HT1080 (cell line): ENCODE measurements at places on chromosomes 6 and 20. TPM values are rescaled to one million over a fixed set of nuclear protein-coding genes. Genes with fewer than 3 reads are reported as not detected.

The GPLD1 gene
- total RNA-seq = 0.13 and 0.17 TPM in 2 replicates

The GPR63 gene
- total RNA-seq = 1.3 and 1.9 TPM in 2 replicates

The SLPI gene
- not detected in 2 replicates for total RNA-seq

The RIMS1 gene
- 0.06 and 0.07 TPM in 2 replicates for total RNA-seq

The OPN5 gene
- total RNA-seq = not detected in 2 replicates

The TMEM74B gene
- total RNA-seq = 0.29 and 0.50 TPM in 2 replicates

The TFAP2A gene
- 0.60 and 1.8 TPM in 2 replicates for total RNA-seq

The FAM83B gene
- not detected in 2 replicates for total RNA-seq

The CGA gene
- total RNA-seq = 0.13 TPM in 1 of 2 replicates, not detected in the other

The BPIFB4 gene
- total RNA-seq = 0.10 TPM in 1 of 2 replicates, not detected in the other

The SLC17A9 gene
- total RNA-seq = not detected in 2 replicates

The DYNLRB1 gene
- 133 and 186 TPM in 2 replicates for total RNA-seq

The POU5F1 gene
- not detected in 2 replicates for total RNA-seq

The LPA gene
- total RNA-seq = not detected in 2 replicates

The HLA-DRB1 gene
- not detected in 2 replicates for total RNA-seq

The RIPPLY2 gene
- total RNA-seq = not detected in 2 replicates

The UST gene
- total RNA-seq = 12.4 and 14.0 TPM in 2 replicates

The MEA1 gene
- total RNA-seq = 98.7 and 127 TPM in 2 replicates

The MYL9 gene
- 3.8 and 10.0 TPM in 2 replicates for total RNA-seq

The KAT14 gene
- 11.1 and 12.7 TPM in 2 replicates for total RNA-seq

The DOK5 gene
- total RNA-seq = 0.31 TPM in 1 of 2 replicates, not detected in the other

The GABRR1 gene
- total RNA-seq = not detected in 2 replicates

The PLG gene
- total RNA-seq = not detected in 2 replicates

The KHDC1L gene
- total RNA-seq = not detected in 2 replicates

The SAMD5 gene
- total RNA-seq = 1.3 and 1.9 TPM in 2 replicates

The GJA10 gene
- not detected in 2 replicates for total RNA-seq

The MYT1 gene
- not detected in 2 replicates for total RNA-seq

The DZANK1 gene
- total RNA-seq = 0.57 and 1.3 TPM in 2 replicates

The FAM184A gene
- total RNA-seq = 0.03 and 0.31 TPM in 2 replicates

The SLC17A1 gene
- not detected in 2 replicates for total RNA-seq

The SLC35D3 gene
- total RNA-seq = 0.07 TPM in 1 of 2 replicates, not detected in the other

The XKR7 gene
- total RNA-seq = not detected in 2 replicates

The SLC32A1 gene
- total RNA-seq = not detected in 2 replicates

The MATN4 gene
- total RNA-seq = 0.10 TPM in 1 of 2 replicates, not detected in the other

The EFCAB8 gene
- not detected in 2 replicates for total RNA-seq

The EPHA7 gene
- total RNA-seq = 0.03 TPM in 1 of 2 replicates, not detected in the other

The CDK5RAP1 gene
- 33.5 and 42.7 TPM in 2 replicates for total RNA-seq

The CUTA gene
- 266 and 270 TPM in 2 replicates for total RNA-seq

The TSBP1 gene
- not detected in 2 replicates for total RNA-seq

The VSX1 gene
- total RNA-seq = not detected in 2 replicates

The CCDC170 gene
- not detected in 2 replicates for total RNA-seq

The LINC00237 gene
- total RNA-seq = not detected in 2 replicates

The TMEM217 gene
- 0.37 and 3.4 TPM in 2 replicates for total RNA-seq
